Keratinocyte (primary cell): ENCODE measurements at places on chromosomes 12 and 14. TPM values are rescaled to one million over a fixed set of nuclear protein-coding genes. Genes with fewer than 3 reads are reported as not detected.

Gene GLIPR1L1
- polyA plus RNA-seq: not detected in 3 replicates

GRCh38 chr12:60266381-60266852 is 670.6 kb downstream of the SLC16A7 start:
- H3K27ac ChIP-seq: no peak overlapping the region
- H3K27me3 ChIP-seq: no peaks in the 10 kb centered on the region
- DNase-seq: no peak
- no peak overlapping the region for H3K4me3 ChIP-seq
- H3K36me3 ChIP-seq: no peaks in the 10 kb centered on the region
- no peaks in the 10 kb centered on the region for H3K4me1 ChIP-seq

DNA sequence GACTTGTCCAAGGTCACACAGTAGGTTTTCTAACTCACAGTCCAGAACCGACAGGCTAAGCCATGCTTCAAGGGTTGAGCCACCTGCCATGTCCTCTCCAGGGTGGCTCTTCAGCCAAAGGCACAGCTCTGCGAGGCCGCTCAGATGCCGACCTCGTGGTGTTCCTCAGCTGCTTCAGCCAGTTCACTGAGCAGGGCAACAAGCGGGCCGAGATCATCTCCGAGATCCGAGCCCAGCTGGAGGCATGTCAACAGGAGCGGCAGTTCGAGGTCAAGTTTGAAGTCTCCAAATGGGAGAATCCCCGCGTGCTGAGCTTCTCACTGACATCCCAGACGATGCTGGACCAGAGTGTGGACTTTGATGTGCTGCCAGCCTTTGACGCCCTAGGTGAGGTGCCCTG is 12.7 kb upstream of the OAS2 start:
- no peaks in the 10 kb centered on the region for H3K27me3 ChIP-seq
- no peak overlapping the region for H3K4me3 ChIP-seq
- peaks cover 36% of the 10 kb centered on the region for H3K36me3 ChIP-seq
- H3K4me1 ChIP-seq: no peaks in the 10 kb centered on the region

Gene TMPRSS12
- polyA plus RNA-seq: not detected in 3 replicates

DNA sequence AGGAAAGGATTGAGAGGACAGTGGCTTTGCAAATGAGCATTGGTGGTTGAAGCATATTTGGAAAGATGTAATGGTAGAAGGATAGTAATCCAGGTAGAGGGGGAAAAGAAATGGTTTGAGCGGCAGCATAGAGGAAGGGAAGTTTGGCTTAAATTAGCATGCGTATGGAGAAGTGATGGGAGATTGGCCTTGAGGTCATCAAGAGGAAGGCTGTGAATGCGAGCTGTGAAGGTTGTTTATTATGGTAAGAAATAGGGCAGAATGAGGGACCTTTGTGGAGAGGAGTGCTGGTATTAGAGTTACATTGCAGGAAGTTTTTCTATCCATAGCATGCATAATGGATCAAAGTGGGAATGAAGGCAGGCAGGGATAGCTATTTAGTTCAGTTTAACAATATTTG is 162.1 kb downstream of the TMTC2 start:
- no peak overlapping the region for H3K4me3 ChIP-seq
- DNase-seq: no peak
- H3K27me3 ChIP-seq: no peaks in the 10 kb centered on the region
- H3K4me1 ChIP-seq: no peaks in the 10 kb centered on the region
- H3K36me3 ChIP-seq: no peaks in the 10 kb centered on the region

DNA sequence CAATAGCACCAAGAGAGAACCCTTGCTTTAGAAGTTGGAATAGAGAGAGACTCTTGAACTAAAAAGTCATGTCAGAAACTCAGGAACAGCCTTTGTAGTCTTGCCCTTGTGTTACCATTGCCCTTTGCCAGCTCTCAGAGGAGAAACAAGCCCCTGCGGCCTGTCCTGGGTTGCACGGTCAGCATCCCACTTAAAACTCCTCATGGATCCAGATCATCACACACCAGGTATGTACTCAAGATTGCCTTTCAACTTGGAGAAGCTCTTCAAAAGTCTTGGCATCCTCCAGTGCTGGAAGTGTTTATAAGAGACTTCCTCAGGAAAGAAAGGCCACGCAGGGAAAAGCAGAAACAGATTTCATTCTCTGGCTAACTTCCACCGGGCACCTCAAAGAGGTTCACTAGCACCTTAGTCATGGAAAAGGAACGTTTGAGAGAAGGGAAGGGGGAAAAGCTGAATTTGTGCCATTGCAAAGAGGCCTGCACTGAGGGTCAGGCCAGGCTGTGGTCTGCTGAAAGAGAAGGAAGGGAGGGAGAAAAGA is 594.2 kb downstream of the MED13L start:
- DNase-seq: no peak
- no peaks in the 10 kb centered on the region for H3K36me3 ChIP-seq
- no peaks in the 10 kb centered on the region for H3K4me1 ChIP-seq
- no peaks in the 10 kb centered on the region for H3K27me3 ChIP-seq

DNA sequence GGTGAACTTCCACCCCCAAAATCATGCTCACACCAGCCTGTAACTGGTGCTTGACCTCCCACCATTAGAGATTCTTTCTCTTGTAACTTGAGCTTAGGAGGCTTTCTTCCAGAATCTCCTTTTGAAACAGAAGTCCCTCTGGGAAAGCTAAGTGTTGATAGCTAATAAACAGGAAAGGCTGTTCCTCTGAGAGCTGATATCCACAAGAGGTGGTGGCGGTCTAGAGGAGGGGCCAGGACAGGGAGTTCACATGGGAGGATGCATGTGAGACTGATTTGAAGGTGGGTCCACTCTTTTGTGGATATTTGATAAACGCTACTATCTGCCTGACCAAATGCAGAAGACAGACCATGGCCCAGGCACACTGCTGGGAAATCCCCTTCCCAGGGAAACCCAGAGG is 10.2 kb upstream of the PRMT8 start:
- H3K4me3 ChIP-seq: no peak overlapping the region
- DNase-seq: no peak
- no peak overlapping the region for H3K27ac ChIP-seq
- no peaks in the 10 kb centered on the region for H3K4me1 ChIP-seq

GRCh38 chr12:16119618-16120415 is 157.7 kb downstream of the SLC15A5 start:
- H3K27ac ChIP-seq: no peak overlapping the region
- H3K4me1 ChIP-seq: no peaks in the 10 kb centered on the region
- no peak for DNase-seq

- H3K4me1 ChIP-seq: peaks cover 27% of the 10 kb centered on the region
- H3K27ac ChIP-seq: no peak overlapping the region
- no peaks in the 10 kb centered on the region for H3K27me3 ChIP-seq
- no peak overlapping the region for H3K4me3 ChIP-seq
- no peak for DNase-seq
- no peaks in the 10 kb centered on the region for H3K36me3 ChIP-seq
Observed at GRCh38 chr14:105116451-105117256, 51.4 kb upstream of the GPR132 start.

- DNase-seq: no peak
- peaks cover 10% of the 10 kb centered on the region for H3K4me1 ChIP-seq
- no peaks in the 10 kb centered on the region for H3K27me3 ChIP-seq
- no peaks in the 10 kb centered on the region for H3K36me3 ChIP-seq
- no peak overlapping the region for H3K27ac ChIP-seq
Observed at GRCh38 chr12:54159140-54159539, 29.6 kb downstream of the SMUG1 start.

DNA sequence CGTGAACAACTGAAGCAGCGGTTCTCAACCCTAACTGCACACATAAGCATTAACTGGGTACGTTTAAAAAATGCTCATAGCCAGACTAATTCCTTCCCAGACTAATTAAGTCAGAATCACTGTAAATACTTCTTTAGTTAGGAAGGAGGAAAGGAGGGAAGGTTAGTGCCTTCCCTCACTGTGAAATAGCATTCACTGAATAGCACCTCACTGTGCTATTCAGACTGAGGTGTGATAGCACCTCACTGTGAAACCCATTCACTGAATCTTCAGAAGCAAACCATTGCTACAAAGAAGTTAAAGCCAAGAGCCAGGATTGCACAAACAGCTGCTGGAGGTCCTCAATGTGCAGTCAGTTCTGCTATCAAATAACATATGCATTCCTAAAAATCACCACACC is 58.8 kb downstream of the RTN1 start:
- H3K27me3 ChIP-seq: no peaks in the 10 kb centered on the region
- no peak overlapping the region for H3K4me3 ChIP-seq
- H3K27ac ChIP-seq: no peak overlapping the region
- no peaks in the 10 kb centered on the region for H3K4me1 ChIP-seq

Gene OAS2
- 88.1 to 106 TPM (median 92.7 TPM) in 3 replicates for polyA plus RNA-seq

DNA sequence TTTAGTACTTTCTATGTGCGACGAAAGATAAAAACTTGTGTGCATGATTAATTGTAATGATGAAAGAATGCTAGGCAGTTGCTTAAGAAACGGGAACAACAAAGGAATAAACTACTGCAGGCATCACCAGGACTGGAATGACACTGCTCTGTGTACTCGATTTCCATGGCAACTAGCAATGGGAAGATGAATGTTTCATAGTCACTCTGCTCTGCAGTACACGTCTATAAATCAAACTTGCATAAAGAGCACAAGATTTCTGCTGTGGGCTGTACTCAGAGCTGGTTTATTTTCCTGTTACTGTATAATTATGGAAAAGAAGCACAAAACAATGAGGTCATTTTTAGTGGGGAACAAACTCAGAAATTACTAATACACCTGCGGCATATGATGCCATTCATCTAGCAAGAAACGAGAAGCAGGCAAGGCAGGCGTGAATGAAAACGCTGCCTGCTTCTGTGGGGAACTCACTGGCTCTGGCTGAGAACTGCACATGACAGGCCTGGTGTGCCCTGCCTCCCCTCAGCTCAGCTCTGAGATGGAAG is 41.8 kb downstream of the EFCAB11 start:
- no peaks in the 10 kb centered on the region for H3K36me3 ChIP-seq
- H3K4me3 ChIP-seq: no peak overlapping the region
- peaks cover 26% of the 10 kb centered on the region for H3K4me1 ChIP-seq

DNA sequence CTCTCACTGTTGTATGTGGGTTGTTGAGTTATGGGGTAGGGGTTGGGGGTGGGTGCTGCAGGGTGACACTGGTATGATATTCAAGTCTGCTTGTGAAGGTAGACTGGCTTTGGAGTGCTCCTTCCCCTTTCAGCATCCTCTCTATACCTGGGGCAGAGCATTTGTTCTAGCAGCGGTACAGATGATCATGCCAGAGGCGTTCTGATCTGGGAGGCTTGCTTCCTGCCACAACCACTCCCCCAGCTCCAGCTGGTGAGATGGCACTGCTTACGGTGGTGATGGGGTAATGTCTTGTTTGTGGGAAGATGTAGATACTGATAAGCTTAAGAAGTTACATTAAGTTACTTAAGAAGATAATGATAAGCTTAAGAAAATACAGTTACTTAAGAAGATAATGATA is 131.8 kb downstream of the ERC1 start:
- peaks cover under 1% of the 10 kb centered on the region for H3K4me1 ChIP-seq
- peaks cover 3% of the 10 kb centered on the region for H3K36me3 ChIP-seq
- no peak overlapping the region for H3K27ac ChIP-seq
- H3K27me3 ChIP-seq: no peaks in the 10 kb centered on the region
- no peak for DNase-seq
- H3K4me3 ChIP-seq: no peak overlapping the region

- no peak overlapping the region for H3K4me3 ChIP-seq
- H3K27me3 ChIP-seq: no peaks in the 10 kb centered on the region
- no peak overlapping the region for H3K27ac ChIP-seq
- no peak for DNase-seq
- no peaks in the 10 kb centered on the region for H3K4me1 ChIP-seq
Observed at GRCh38 chr14:91521061-91521640, 11.0 kb upstream of the PPP4R3A start.

DNA sequence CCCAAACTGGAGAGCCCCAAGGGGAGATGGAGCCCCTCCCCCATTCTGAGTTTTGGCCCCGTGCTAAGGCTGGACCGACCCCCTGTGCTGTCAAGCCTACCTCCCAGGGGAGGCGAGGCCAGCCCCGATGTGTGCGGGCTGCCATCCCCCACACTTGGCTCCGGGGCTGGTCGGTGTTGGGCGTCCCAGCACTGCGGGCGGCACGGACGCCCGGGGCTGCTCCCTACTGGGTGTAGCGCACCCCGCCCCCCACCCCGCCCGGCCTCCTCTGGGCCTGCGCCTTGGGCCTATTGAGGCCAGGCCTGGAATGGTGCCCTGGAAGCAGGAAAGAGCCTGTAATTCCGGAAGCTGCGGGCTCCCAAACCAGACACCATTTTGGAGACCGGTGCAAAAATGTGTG is 2.6 kb downstream of the DCAF4 start:
- H3K27me3 ChIP-seq: no peaks in the 10 kb centered on the region
- no peak overlapping the region for H3K4me3 ChIP-seq
- no peak for DNase-seq
- no peaks in the 10 kb centered on the region for H3K36me3 ChIP-seq
- peaks cover 6% of the 10 kb centered on the region for H3K4me1 ChIP-seq

DNA sequence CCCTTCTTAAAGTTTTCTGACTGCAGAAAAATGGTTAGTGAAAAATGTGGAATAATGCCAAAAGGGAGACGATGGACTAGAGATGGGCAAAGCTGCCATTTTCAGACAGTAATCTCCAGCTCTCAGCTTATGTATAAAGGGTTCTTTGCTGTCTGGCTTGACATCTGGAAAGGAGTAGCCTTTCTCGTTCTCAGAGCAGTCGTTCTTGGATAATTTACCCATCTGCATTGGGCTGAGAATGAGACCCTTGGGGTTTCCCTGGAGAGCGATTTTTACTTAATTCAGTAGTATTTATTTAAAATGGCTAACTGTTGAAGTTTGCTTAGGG is 1.2 kb downstream of the NUDT4 start:
- H3K4me3 ChIP-seq: peak overlapping the region; percentile 62
- peaks cover 8% of the 10 kb centered on the region for H3K36me3 ChIP-seq
- H3K4me1 ChIP-seq: peaks cover 18% of the 10 kb centered on the region

Gene EFS
- 1.4 to 2.1 TPM (median 1.7 TPM) in 3 replicates for polyA plus RNA-seq

Gene SRGAP1
- 2.3 to 5.6 TPM (median 4.5 TPM) in 3 replicates for polyA plus RNA-seq
